ENCODE measurements at places on chromosomes 2 and 18. TPM values are rescaled to one million over a fixed set of nuclear protein-coding genes. Genes with fewer than 3 reads are reported as not detected.

Gene TMEM237
- 8.7 TPM for polyA plus RNA-seq

GRCh38 chr2:173076581-173077345 lies 1.1 kb downstream of the MAP3K20 start:
- peak; percentile 56 for DNase-seq
- H3K27ac ChIP-seq, result peak overlapping the region; percentile 98
- peak overlapping the region; percentile 83 for H3K4me3 ChIP-seq
- no peaks in the 10 kb centered on the region for H3K27me3 ChIP-seq
- H3K4me1 ChIP-seq, result peaks cover 28% of the 10 kb centered on the region

DNA sequence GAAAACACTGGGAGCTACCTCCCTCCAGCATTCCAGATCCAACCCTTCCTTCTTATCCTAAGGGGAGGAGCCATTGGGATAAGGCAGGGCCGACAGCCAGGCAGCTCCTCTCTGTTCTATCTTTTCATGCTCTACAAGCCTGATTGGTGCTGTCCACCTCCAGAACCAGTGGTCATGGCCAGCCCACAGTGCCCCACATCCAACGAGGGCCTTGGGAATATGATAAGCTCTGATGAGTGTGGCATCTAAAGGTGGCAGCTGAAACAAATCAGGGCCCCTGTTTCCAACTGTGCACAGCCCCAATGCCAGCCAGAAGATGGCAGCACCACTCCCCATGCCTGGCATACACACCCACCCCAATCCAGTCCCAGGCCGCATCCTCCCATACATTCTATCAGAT lies 329.3 kb downstream of the C1D start:
- no peaks in the 10 kb centered on the region for H3K27me3 ChIP-seq
- H3K4me1 ChIP-seq, result no peaks in the 10 kb centered on the region
- H3K4me3 ChIP-seq, result no peak overlapping the region
- H3K27ac ChIP-seq, result no peak overlapping the region
- DNase-seq, result peak; percentile 8

GRCh38 chr18:8366656-8367055 lies 242.6 kb upstream of the RAB12 start:
- H3K36me3 ChIP-seq, result no peaks in the 10 kb centered on the region
- H3K4me3 ChIP-seq, result no peak overlapping the region
- peaks cover 27% of the 10 kb centered on the region for H3K4me1 ChIP-seq
- DNase-seq, result no peak
- no peaks in the 10 kb centered on the region for H3K27me3 ChIP-seq

DNA sequence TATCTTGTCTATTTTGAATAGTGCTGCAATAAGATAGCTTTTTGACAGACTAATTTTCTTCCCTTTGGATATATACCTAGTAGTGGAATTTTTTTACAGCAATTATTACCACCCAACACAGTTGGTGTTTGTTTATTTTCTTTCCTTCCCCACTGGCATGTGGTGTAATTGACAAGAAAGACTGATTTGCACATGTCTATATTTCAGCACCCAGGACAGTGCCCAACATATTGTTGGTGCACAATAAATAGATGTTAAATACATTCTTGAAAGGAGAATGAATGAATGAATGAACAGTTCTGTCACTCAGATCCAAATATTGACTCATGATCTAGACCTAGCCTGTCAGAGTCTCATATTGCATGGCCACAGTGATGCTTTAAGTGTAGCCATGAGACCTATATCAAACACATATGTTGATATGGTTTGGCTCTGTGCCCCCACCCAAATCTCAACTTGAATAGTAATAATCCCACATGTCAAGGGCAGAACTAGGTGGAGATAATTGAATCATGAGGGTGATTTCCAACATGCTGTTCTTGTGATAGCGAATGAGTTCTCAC lies 538.2 kb downstream of the NYAP2 start:
- H3K4me1 ChIP-seq, result no peaks in the 10 kb centered on the region
- DNase-seq, result no peak
- no peaks in the 10 kb centered on the region for H3K27me3 ChIP-seq
- H3K4me3 ChIP-seq, result no peak overlapping the region

- no peaks in the 10 kb centered on the region for H3K36me3 ChIP-seq
- H3K4me3 ChIP-seq, result no peak overlapping the region
- no peak for DNase-seq
- H3K4me1 ChIP-seq, result no peaks in the 10 kb centered on the region
- H3K27ac ChIP-seq, result no peak overlapping the region
These were observed 432.3 kb downstream of the LRP1B start for GRCh38 chr2:141698500-141698899.

Data from heart right ventricle (tissue), 16 donors.